Stimulated activated CD4-positive, alpha-beta T cell treated with anti-CD3 and anti-CD28 coated beads, Interleukin-1b, Interleukin-23, amount 100 ng/mL, for 1 hour (primary cell): ENCODE measurements at places on chromosomes 1 and 21.

DNA sequence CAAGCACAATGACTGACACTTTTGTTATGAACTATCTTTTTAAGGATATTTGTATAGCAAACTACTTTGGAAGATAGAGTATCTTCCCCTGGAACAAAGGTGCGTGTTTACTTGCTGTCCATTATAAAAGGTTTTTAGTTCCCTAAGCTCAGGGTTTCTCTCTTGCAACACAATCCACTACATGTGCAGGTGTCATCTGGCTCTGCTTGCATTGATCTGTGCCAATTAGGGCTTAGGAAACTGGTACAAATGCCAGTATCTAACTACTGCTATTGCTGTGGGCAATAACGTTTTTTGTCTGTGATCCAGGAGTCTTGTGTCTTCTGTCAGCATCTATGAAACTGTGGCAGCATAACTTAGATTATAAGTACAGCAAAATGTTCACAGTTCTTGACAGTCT is 68.3 kb upstream of the ABCD3 start:
- DNase-seq: no peak

DNA sequence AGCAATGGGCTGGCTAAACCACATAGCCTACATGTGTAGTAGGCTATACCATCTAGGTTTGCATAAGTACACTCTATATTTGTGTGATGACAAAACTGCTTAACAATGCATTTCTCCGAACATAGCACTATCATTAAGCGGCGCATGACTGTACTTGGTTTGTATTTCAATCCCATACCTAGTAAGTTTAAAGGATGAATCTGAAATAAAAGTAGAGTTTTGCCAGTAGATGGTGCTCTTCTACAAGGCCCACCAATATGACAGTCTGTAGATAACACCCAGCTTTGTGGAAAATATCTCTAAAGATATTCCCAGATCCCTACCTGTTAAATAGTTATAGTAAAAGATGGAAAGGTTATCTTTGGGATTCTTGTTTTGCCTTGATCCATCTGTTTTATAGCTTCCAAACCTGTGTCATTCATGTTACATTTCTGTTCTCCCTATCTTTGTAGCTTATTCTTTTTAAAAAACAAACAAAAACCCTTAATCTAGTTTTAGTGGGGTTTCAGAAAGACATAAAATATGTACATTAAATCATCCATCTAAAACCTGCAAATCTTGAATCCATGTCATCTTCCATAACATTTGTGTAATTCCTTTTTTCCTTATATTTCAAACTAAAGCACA is 33.9 kb upstream of the ASPM start:
- no peak for DNase-seq

- DNase-seq: no peak
Measured at GRCh38 chr1:167472752-167473521, 45.4 kb downstream of the CD247 start.

DNA sequence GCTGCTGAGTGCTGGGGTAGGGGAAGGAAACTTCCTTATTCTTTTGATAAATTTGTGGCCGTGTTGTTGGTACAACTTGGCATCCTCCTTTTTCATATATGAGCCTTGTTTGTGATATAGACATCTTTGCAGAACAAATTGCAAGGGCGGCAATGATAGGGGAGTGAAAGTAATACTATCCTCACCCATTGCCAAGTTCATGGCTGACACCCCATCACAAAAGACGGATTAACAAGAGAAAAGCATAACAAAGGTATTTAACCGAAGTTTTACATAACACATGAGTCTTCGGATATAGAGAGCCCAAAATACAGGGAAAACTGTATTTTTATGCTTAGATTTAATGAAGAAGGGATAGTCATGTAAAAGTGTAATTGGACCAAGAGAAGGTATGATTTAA is 86.3 kb upstream of the TMPRSS2 start:
- no peak for DNase-seq

DNA sequence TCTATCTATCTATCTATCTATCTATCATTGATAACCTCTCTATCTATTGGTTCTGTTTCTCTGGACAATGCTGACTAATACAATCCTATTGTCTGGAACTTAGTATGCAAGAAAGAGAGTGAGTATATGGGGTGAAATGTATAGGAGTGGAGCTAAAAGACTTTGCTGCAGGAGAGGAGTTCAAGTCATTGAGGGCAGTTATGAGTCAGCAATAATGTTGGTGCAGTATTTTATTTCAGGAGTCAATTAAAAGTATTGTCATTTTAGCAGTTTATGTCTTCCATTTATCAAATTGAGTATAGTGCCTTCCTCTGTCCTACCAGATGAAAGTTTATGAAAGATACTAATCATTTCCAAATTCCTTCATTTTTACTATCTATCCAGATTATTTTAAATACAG is 55.8 kb downstream of the MAP3K7CL start:
- no peak for DNase-seq

DNA sequence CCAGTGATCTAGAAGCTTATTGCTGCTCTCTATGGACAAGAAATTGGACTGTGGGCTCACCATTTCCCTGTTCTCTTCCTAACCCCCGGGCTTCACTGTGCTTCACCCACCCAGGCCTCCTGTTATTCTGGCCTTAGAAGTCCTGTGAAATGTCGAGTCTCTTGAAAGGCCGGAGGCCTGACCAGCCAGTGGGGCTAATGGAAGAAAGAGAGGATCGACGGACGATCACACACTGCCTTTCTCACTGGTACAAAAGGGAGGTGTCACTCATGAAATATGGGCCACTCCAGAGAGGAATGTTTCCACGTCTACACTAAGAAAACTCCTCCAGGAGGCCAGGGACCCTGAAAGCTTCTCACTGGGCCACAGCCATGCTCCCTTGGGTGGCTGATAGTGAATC is 36.1 kb downstream of the CACNA1S start:
- DNase-seq: no peak

GRCh38 chr1:245148861-245149260 is 5.9 kb upstream of the KIF26B start:
- DNase-seq: no peak

DNA sequence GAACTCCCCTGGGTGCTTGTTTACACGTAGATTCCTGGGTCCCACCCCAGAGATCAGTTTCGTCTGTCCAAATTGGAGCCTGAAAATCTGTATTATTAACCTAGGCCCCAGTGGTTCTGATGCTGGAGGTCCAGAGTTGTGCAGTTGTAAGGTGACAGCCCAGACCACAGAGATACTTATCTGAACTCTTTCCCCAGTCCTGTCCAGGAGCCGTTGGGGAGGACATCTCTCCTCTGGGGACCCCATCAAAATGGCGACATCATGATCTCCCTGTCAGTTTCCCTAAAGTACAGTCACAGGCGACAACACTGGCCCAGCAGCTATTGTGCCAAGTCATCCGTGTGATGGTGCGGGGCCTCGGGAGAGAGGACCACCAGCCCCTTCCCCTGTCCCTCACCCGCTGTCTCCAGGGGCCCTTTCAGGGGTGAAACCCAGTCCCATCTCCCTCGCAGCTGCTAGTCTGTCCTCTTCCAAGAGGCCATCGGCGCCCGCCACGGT is 749 bp upstream of the EFHD2 start:
- DNase-seq: no peak

DNA sequence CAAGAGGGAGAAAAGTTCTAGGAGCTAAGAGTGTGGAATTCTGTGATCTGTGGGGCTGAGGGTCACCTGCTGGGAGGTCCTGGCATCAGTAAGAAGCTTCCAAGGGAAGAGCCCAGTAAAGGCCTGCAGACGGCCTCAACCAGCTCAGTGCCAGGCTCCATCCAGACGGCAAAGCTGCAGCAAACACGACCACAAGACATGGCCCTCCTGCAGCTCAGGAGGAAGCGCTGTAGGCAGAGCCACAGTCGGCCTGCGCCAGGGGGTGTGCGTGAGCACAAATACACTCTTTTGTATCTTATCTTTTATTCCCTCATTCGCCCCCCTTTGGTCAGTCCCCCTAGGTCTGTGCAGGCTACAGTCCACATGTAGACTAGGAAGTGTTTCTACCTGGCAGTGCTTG is 13.4 kb downstream of the C1orf174 start:
- no peak for DNase-seq

GRCh38 chr1:225772848-225773247 is 4.8 kb upstream of the SRP9 start:
- DNase-seq: no peak

- DNase-seq: peak; percentile 58
Measured at GRCh38 chr1:9426291-9426711, 113.0 kb upstream of the SLC25A33 start.

- DNase-seq: no peak
Measured at GRCh38 chr1:1240822-1241587, 5.5 kb downstream of the C1QTNF12 start.

DNA sequence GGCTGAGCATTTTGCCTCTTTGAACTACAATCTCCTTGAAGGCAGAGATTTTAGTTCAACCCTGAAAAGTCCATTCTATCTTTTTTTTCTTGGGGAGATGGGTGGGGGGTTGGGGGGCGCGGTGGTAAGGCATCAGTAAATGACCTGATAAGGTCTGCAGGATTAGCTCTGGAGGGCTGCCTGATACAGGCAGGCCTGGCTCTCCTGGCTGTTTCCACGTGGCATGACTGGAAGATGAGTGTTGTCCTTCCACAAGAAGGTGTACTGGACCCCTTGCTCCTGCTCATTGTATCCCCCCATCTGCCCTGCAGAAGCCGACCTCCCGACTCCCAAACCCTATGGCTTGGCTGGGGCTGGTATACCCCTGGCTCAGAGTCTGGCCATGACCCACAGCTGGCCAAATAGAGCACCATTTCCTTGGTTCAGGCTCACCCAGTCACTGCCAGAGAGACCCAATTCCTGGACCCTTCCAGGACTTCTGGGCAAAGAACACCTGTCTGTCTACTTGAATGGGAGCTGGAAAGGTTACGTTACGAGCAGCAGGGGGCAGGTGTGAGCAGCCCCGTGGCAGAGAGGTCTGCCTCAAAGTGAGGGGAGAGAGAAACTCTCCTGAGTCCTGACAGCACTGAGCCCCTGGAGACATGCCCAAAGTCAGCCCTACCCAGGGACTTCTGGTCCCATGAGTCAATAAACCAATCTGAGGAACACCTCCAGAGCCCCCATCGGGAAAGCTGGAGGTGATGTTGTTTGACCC is 17.0 kb downstream of the DHRS3 start:
- no peak for DNase-seq

DNA sequence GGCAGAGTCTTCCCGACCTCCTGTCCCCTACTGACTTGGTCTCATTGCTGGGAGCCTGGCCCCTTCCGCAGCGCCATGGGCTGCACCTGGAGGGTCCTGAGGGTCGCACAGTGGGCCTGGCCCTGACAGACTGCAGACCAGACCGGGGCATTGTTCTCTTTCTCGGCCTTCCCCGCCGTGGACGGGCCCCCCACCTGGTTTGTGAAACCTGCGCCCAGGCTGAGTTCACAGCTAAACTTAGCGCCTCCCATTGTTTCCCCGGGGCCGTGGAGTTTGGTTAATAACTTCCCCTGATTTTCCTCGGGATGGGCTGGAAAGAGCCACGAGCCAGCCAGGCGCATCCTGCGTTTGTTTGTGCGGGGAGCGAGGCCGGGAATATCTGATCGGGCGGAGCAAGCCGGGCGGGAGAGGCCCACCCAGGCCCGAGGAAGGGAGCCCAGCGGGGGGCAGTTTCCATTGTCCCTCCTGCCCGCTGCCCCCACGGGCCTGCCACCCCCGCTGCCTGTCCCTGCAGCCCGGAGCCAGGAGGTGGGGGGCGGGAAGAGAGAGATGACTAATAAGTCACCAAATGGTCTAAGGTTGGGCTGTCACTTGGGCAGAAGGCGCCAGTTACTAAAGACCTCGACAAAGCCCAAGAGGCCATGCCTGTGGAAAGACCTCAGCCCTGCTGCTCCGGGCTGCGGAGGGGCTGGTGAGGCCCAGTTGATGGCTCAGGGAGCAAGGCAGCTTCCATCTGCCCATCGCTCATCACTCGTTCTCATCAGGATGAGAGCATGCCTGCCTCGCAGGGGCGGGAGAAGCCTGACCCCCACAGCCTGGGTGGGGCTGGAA is 39.0 kb upstream of the ARHGEF16 start:
- no peak for DNase-seq

GRCh38 chr1:161440312-161440894 is 64.9 kb upstream of the FCGR2A start:
- peak; percentile 42 for DNase-seq

- DNase-seq: no peak
Measured at GRCh38 chr1:21189906-21190500, 13.3 kb upstream of the EIF4G3 start.

DNA sequence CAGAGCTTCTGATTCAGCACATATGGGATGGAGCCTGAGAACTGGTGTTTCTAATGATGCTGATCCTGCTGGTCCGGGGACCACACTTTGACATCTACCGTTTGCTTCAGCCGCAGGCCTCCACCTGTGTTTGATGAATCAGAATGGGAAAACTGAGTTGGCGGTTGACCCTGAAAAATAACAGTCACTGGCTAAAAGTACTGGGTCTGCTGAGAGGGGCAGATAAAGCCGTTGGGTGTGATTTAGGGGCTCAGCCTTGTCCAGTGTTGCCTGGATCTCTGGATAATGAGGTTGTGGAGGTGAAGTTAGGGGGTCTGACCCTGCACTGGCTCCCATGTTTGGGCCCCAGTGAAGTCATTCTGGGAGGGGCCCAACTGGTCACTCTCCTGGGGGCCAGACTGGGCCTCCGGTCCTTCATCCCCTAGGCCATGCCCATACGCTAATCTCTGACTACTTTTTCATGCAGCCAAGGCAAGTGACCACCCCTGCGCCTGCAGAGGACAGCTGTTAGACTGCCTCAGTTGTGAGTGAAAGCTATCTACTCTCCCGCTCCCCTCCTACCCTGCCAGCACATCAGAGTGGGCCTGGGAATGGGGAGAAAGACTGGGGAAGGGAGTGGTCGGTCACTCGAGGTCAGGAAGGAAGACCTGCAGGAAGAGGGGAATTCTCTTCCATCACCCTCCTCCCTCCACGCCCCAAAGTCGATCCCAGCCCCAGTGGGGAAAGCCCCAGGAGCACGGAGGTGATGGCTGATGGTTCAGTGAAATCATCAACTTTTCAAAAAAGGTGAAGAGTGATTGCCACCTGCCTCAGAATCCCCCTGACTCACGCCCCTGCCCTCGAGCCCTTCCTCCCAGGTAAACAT is 27.7 kb downstream of the VASH2 start:
- no peak for DNase-seq

- DNase-seq: no peak
Measured at GRCh38 chr1:238196516-238196915, 305.8 kb upstream of the ZP4 start.

DNA sequence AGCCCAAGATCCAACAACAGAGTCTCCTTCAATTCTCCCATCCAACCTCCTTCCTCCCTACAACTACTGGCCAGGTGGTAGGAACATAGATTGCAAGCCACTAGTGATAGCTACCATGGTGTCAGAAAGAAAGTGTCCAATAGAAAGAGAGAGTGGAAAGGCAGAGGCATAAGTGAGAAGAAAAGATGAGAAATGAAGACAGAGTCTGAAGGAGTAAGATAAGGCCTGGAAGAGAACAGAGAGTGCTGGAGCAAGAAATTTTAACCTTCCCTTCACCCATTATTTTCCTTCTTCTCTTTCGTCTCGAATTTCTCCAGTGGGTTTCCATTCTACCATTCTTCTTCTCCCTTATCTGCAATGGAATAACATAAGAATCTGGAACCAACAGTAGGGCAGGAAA is 57.9 kb downstream of the CDC42BPA start:
- DNase-seq: no peak

DNA sequence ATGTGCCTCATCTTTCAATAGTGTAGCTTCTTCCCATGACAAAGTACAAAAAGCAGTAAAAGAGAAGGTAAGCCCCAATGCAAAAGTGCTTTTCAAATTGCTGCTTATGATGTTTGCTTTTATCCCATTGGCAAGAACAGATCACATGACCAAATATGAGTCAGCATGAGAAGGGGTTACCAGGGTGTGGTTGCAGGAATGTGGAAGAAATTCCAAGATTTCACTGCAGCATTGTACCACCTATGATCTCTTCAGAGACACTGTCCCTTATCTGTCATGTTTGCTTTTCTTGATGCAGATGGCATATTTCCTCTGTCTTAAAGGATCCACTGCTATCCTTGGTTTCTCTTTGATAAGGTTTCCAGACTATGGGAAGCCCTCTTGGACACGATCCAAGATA is 1006.9 kb upstream of the PRMT6 start:
- no peak for DNase-seq
